A549 treated with Mapracorat at 1 μM for 4 hours (cell line): ENCODE measurements at places on chromosomes 12 and 14. TPM values are rescaled to one million over a fixed set of nuclear protein-coding genes. Genes with fewer than 3 reads are reported as not detected.

Gene INHBC
- total RNA-seq = not detected in 5 replicates

Gene OR6C65
- total RNA-seq = not detected in 5 replicates

Gene KHNYN
- total RNA-seq = 21.5 to 27.2 TPM (median 26.8 TPM) in 5 replicates

Gene ACOT6
- total RNA-seq = not detected in 5 replicates

Gene CLEC2A
- not detected in 5 replicates for total RNA-seq

Gene CELA1
- not detected in 5 replicates for total RNA-seq

Gene C1S
- 38.3 to 56.5 TPM (median 44.5 TPM) in 5 replicates for total RNA-seq

Gene TAMALIN
- 0.36 to 1.2 TPM (median 0.83 TPM) in 5 replicates for total RNA-seq

Gene ACOT4
- total RNA-seq = 1.8 to 2.0 TPM (median 1.9 TPM) in 5 replicates

Gene ANKS1B
- 0.35 to 1.0 TPM (median 0.63 TPM) in 5 replicates for total RNA-seq

Gene KIF26A
- total RNA-seq = 1.7 to 4.3 TPM (median 4.2 TPM) in 5 replicates

Gene TAS2R30
- not detected in 5 replicates for total RNA-seq

Gene TCL1A
- total RNA-seq = not detected in 5 replicates

Gene CAPS2
- 0.90 to 1.6 TPM (median 1.4 TPM) in 5 replicates for total RNA-seq

Gene SIX6
- not detected in 5 replicates for total RNA-seq

Gene AHNAK2
- 204 to 245 TPM (median 216 TPM) in 5 replicates for total RNA-seq

Gene MYBPC1
- not detected in 5 replicates for total RNA-seq
